ENCODE measurements at places on chromosomes 1 and 21. TPM values are rescaled to one million over a fixed set of nuclear protein-coding genes. Genes with fewer than 3 reads are reported as not detected.

DNA sequence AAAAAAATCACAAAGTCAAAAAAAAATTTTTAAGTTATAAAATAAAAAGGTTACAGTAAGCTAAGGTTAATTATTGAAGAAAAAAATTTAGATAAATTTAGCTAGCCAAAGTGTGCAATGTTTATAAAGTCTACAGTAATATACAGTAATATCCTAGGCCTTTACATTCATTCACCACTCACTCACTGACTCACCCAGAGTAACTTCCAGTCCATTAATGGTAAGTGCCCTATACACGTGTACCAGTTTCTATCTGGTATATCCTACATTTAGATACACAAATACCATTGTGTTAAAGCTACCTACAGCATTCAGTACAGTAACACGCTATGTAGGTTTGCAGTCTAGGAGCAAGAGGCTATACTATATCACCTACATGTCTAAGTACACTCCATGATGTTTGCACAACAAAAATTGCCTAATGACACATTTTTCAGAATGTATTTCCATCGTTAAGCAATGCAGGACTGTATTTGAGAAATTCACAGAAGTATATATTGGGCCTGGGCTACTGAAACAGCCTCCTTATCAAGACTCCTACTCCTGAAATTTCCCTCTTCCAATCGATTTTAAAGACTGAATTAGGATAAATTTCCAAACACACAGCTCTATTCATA, 155.1 kb downstream of the COP1 start:
- no peak for DNase-seq

- peak; percentile 30 for DNase-seq
Measured at GRCh38 chr1:2887941-2888855, 86.7 kb upstream of the TTC34 start.

Gene KCNE2
- total RNA-seq, result not detected

Gene ABCG1
- 0.09 TPM for total RNA-seq

DNA sequence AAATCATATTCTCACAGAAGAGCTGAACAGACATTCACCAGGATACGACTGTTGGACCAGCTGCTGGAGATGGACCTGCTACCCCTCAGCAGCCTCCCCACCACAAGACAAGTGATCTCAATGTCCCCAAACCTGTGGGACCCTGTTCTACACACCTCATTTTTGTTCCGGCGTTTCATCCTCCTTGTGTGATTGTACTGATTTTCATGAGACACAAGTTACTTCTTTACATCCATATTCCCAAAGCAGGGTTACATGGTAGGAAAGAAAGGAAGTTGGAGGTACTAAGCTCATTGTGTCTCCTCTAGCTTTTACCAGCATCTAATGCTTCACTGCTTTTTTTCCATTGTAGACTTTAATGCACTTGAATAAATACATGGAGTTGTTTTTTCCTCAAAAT, 8.7 kb downstream of the ADAMTS1 start:
- no peak for DNase-seq

Gene MANEAL
- 2.0 TPM for total RNA-seq

- no peak for DNase-seq
Measured at GRCh38 chr1:83693427-83694126, 305.4 kb downstream of the TTLL7 start.

DNA sequence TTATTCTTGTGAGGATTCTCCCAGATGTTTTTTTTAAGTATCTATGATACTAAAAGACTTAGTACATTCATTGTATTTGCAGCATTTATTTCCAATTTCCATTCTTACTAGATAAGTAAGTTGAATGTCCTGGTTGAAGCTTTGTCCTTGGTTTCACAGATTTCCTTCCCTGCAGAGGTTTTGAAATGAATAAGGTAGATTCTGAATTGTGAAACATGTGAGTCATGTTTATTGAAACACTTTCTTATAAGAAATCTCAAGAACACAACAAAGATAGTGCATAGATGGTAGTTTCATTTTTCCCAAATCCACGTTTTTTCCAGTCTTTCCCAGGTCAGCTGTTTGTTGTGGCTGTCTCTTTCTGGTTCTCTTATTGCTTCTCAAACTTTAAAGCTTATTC, 24.8 kb downstream of the GABPA start:
- no peak for DNase-seq

- DNase-seq, result no peak
Measured at GRCh38 chr21:35237287-35237686, 188.2 kb upstream of the RUNX1 start.

- DNase-seq, result no peak
Measured at GRCh38 chr1:244712669-244713068, 59.7 kb downstream of the DESI2 start.

GRCh38 chr1:154176337-154176736, 15.6 kb downstream of the TPM3 start:
- DNase-seq, result no peak

DNA sequence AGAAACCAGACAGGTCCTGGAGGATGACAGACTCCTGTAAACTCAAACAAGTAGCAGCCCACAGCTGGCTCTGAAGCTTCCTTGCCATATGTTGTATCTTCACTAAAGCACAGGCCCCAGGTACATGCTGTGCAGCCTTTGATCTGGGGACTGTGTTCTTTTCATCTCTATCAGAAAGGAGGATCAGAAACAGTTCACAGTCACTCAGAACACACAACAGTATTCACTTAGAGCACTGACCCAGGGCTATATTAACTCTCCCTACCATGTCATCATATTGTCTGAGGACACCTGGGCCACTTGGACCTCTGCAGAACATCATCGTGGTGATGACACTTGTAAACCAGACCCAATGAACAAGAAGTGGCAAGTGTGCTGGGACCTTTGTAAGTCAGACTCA, 222.0 kb downstream of the SETD4 start:
- no peak for DNase-seq

Gene GPR25
- total RNA-seq, result not detected

- DNase-seq, result no peak
Measured at GRCh38 chr1:206787891-206788290, 15.6 kb upstream of the IL10 start.

GRCh38 chr1:242428399-242429190, 95.9 kb downstream of the PLD5 start:
- DNase-seq, result no peak

Gene NID1
- 0.27 TPM for total RNA-seq

Gene FALEC
- total RNA-seq, result not detected

DNA sequence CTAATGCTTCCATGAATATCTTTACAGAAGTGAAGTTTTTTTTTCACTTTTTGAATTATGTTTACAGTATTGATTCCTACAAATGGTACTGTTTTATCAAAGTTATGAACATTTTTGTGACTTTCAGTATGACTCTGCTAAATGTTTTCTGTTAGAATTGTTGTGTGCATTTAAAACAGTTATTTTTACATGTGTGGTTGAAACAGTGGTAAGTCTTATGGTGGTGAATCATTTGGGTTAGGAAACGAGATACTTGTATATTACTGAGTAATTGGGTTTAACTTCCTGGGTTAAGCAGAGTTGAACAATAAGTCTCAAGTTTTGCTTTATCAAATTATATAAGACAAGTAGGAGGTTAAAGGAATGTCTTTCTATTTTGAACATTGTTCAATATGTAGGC, 66.8 kb downstream of the VPS13D start:
- no peak for DNase-seq

DNA sequence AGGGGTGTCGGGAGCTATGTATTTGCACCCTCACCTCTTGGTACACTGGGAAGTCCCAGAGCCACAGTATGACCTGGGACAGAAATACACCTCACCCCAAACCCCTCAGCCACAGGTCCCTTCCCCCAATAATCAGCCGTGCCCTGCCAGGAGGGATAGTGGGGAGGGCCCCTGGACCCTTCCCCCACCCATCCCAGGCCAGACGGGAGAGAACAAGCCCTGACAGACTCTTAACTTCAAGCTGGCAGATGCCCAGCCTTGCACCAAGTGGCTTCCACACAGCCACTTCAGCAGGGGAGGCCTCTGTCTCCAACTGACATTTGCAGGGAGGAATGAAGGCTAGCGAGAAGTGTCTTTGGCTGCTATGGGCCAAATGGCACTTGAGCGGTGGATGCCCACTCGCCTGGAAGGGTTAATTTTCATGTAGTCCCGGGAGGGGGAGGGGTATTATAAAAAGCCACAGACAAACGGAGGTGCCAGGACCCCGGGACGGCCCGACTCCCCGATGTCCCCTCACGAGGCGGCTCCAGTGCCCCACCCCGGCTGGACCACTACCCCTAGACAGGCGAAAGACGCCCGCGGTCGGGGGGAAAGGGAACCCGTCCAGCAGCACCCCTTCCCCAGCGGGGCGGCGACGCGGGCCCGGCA, 495 bp downstream of the SYNC start:
- no peak for DNase-seq

DNA sequence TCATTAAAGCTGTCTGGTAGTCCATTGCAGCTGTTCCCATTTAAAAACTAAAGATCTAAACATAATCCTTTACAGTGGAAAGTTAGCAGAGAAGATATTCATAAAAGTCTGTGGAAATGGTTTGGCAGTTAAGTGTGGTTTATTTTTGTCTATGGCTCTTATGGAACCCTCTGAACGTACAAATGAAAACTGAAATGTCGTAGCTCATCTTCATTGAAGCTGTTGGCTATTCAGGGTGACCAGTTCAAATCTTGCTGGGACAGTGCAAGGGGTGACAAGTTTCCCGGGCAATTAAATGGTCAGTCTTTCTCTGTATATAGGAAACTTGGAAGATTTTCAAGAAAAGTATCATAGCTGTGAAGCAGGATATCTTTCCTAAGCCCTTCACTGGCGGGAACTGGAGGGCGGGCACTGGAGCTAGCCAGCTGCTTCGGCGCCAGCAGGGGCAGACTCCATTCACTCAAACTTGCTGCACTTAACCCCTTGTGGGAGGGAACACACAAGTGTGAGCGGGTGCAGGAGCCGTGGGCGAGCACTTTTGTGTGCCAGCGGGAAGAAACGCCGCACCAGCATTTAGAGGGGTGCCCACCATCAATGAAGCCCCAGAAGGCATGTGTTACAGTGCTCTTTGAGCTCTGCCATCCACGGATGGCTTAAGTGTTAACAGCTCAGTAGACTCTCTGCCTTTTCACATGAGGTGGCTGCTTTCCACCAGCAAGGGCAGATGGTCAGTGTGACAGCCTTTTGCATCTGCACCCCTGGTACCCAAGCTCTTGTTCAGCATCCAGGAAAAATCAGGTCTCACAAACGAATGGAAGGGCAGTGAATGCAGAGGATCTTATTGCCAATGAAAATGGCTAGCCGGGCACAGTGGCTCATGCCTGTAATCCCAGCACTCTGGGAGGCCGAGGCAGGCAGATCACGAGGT, 232.1 kb upstream of the KAZN start:
- no peak for DNase-seq

Gene CRTC2
- 23.8 TPM for total RNA-seq

- DNase-seq, result no peak
Measured at GRCh38 chr1:175207971-175208370, 15.4 kb upstream of the KIAA0040 start.

- no peak for DNase-seq
Measured at GRCh38 chr1:45552331-45552730, 1.7 kb downstream of the AKR1A1 start.

Measured in K562 (cell line).